Gastrocnemius medialis (tissue), 4 donors: ENCODE measurements at places on chromosomes 12 and 14.

GRCh38 chr14:72888192-72888591 lies 5.7 kb downstream of the DPF3 start:
- no peak for DNase-seq

GRCh38 chr14:56273951-56274350 lies 155.7 kb downstream of the PELI2 start:
- DNase-seq: no peak

GRCh38 chr14:64474041-64474440 lies 8.7 kb downstream of the AKAP5 start:
- DNase-seq: no peak

DNA sequence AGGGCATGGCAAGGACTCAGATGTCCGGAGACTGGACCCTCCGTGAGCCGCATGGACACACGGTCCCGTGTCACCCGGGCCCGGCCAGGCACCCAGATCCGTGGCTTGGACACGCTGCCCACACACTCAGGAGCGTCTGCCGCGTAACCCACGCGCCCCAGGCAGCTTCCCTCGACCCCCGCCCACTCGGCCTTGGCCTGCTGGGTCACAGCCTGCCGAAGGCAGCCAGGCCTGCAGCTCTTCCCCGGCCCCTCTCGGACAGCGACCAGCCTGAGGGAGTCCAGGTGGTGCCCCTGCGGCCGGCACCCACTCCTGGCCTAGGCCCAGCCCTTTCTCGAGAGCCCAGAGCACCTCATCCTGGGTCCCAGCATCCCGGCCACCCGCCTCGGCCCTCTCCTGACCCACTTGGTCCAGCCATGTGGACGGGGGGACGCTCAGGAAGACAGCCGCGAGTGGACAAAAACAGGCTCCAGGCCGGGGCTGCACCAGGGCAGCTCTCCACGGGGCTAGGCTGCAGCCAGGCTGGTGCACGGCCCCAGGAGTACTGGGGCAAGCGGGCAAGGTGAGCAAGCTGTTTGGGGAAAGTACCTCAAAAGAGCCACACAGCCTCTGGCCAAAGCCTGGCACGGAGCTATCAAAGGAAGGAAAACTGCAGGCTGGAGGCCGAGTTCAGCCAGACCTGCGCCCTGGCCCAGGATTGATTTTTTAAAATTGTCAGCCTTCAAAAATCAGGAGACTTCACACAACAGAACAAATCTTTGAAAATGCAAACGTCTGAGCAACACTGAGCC lies 6.5 kb downstream of the AKT1 start:
- no peak for DNase-seq

- DNase-seq: no peak
Measured at GRCh38 chr14:77151918-77152588, 10.5 kb upstream of the ZDHHC22 start.

- no peak for DNase-seq
Measured at GRCh38 chr12:89801284-89801683, 92.6 kb upstream of the ATP2B1 start.

- no peak for DNase-seq
Measured at GRCh38 chr14:37932008-37932407, 275.7 kb upstream of the SSTR1 start.

GRCh38 chr12:26195250-26195640 lies at the start of gene SSPN:
Gene SSPN (plus strand): TSS chr12:26195573. CDS start chr12:26195673, 100 bp downstream.
- peak; percentile 68 for DNase-seq

- no peak for DNase-seq
Measured at GRCh38 chr12:56955631-56956256, 1.7 kb downstream of the RDH16 start.

GRCh38 chr14:91373591-91374254 lies 43.9 kb downstream of the CCDC88C start:
- DNase-seq: no peak

DNA sequence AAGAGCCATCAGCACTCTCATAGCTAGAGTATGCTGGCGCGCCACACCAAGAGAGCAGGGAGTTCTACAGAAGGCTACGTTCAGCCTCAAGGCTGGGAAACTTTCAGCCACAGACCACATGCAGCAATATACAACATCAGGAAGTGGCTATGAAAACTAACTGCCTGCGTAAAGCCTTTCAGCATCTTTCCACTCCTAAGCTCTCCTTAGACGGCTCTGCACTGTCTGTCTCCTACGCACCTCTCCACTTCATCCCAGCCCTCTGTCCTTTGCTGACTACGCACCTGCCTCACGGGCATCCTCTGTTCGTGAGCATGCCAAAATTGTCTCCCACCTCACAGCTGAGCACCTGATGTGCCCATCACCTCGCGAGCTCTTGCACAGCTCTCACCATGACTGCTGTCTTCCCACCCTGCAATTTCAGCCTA lies 9.7 kb downstream of the MPHOSPH9 start:
- DNase-seq: no peak
